ENCODE measurements at places on chromosomes 5 and 9.

- DNase-seq, result no peak
Observed at GRCh38 chr5:41418220-41419031, 92.0 kb downstream of the PLCXD3 start.

- DNase-seq, result no peak
Observed at GRCh38 chr5:158643840-158644239, 455.9 kb downstream of the EBF1 start.

DNA sequence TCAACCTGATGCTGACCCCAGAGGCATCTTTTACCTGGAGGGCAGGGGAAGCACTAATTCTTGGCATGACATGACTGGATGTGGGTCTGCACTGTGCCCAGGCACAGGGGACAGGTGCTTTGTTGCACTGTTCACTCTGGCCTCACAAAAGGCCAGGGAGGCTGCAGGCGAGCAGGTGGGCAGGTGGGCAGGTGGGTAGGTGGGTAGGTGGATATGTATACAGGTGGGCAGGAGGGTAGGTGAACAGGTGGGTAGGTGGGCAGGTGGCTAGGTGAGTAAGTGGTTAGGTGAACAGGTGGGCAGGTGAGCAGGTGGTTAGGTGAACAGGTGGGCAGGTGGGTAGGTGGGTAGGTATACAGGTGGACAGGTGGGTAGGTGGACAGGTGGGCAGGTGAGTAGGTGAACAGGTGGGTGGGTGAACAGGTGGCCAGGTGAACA is 1.5 kb downstream of the PAEP start:
- no peak for DNase-seq

- no peak for DNase-seq
Observed at GRCh38 chr5:83368835-83369234, 102.7 kb upstream of the VCAN start.

- no peak for DNase-seq
Observed at GRCh38 chr9:72661401-72662135, 140.2 kb downstream of the TMC1 start.

DNA sequence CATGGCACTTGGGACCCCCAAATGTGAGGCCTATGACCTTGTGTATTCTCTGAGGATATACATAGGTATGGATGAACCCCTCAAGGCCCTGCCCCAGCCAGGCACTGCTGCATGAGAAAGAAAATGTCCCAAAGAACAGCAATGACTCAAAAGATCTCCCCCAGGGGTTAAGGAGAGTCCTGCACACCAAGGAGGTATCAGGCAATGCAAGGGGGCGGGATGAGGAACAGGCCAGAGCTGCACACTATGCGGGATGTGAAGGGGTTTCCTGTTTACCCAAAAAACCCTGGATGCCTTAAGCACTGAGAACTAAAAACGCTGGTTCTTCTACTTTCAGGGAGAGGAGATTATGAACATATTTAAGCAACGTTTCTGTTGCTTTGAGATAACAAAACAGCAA is 3.4 kb downstream of the RAPGEF1 start:
- DNase-seq, result no peak

Data from stimulated activated CD8-positive, alpha-beta memory T cell treated with anti-CD3 and anti-CD28 coated beads, Interleukin-7, amount 100 ng/mL, for 1 hour (primary cell).